ENCODE measurements at places on chromosomes 2 and 18.

GRCh38 chr2:16960579-16960978, 294.9 kb upstream of the CYRIA start:
- no peak for DNase-seq

DNA sequence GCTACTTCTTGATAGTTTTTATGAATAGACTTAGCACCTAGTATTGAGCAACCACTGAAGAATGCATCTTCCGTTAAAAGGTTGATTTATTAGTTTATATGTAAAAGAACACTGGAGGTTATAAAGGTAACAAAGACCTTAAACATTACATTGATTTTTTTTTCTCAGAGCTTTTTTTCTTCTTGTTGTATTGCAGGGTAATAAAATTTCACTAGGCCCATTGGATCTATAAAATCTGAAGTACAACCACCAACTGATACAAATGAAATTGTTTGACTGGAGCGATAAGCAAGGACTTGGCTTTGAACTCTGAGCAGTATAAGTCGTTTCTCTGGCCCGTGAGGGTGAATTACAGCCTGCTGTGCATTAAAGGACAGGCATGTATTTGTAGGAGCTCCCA, 344.0 kb downstream of the LRRTM1 start:
- DNase-seq = no peak

GRCh38 chr18:35470435-35470834, 27.3 kb downstream of the INO80C start:
- DNase-seq = no peak

- no peak for DNase-seq
Observed at GRCh38 chr2:222714361-222715241, 43.1 kb downstream of the MOGAT1 start.

DNA sequence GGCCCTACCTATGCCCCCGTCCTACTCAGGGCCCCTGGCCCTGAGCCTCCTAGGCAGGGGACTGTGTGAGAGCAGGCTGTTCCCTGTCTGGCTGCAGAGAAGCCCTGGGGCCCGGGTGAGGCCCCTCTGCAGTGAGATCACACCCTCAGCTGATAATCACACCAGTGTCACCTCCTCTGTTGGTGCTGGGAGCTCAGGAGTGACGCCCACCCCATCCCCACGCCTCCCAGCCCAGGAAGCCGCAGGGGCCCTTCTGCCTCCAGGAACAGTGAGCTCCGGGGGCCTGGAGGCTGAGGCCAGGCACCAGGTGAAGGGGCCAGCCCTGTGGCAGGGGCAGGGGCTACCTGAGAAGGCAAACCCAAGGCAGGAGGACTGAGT, 20.0 kb downstream of the KCNIP3 start:
- no peak for DNase-seq

DNA sequence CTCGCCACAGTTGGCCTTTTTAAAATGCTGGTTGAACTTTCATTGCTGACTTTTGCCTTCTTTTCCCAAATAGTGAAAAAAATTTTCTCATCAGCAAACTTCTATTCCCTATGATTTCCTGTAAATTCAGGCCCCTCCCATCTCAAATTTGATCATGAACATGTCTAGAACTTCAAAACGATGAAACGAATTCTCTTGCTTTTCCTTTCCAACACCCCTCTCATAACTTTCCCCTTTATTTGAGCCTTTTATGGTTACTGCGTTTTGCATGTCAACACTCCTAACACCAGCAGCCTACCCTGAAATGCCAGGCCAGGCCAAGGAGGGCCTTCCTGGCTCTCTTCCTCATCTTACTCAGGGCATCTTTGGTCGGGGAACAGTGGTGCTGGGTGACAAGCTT, 1.7 kb upstream of the HOXD13 start:
- DNase-seq = no peak

DNA sequence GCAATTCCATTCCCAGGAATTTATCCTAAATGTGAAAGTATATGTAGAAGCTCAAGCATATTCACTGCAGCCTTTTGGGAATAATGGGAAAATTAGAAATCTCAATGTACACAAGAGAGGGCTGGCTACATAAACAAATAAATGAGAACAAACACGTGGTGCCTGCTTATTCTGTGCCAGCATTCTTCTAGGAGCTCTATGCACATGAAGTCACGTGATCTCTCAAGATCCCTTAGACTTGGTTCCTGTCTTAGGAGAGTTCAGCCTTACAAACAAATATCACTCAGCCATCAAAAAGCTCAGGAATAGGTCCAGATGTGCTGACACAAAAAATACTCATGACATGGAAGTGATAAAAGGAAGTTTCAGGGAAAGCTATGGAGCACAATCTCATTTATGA, 92.9 kb upstream of the SP3 start:
- DNase-seq = no peak

DNA sequence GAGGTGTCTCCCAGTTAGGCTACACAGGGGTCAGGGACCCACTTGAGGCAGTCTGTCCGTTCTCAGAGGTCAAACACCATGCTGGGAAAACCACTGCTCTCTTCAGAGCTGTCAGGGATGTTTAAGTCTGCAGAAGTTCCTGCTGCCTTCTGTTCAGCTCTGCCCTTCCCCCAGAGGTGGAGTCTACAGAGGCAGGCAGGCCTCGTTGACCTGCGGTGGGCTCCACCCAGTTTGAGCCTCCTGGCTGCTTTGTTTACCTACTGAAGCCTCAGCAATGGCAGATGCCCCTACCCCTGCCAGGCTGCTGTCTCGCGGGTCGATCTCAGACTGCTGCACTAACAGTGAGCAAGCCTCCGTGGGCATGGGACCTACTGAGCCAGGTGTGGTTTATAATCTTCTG, 346.3 kb downstream of the CELF4 start:
- no peak for DNase-seq

DNA sequence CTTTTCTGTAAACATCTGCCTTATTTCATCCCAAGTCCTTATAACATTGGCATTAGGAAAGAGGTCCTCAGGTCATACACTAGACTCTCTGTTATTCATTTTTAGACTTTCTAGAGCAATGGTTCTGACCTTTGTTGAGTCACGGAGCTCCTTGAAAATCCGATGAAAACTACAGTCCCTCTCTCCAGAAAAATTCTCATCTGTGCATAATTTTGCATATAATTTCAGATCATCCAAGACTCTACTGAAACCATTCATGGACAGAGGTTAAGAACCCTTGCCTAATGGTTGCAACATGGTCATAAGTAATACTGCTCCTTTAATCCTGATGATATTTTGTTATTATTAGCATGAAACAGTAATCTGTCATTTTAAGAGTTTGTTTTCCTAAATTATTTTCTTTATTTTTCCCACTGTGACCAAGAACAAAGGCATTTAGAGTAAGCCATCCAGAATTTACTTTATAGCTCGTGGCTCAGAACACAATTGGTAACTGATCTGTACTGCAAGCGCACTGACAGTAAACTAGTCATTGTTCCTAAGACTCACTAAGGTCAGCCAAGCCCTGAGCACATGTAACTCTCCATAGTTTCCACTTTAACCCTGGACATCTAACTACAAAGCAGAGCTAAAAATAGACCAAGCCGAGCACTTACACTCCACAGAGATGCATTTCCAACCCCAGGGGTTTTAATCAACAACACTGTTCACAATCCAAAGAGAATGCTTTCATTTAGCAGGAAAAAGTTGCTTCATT, 8.4 kb downstream of the MYOM1 start:
- DNase-seq = no peak

DNA sequence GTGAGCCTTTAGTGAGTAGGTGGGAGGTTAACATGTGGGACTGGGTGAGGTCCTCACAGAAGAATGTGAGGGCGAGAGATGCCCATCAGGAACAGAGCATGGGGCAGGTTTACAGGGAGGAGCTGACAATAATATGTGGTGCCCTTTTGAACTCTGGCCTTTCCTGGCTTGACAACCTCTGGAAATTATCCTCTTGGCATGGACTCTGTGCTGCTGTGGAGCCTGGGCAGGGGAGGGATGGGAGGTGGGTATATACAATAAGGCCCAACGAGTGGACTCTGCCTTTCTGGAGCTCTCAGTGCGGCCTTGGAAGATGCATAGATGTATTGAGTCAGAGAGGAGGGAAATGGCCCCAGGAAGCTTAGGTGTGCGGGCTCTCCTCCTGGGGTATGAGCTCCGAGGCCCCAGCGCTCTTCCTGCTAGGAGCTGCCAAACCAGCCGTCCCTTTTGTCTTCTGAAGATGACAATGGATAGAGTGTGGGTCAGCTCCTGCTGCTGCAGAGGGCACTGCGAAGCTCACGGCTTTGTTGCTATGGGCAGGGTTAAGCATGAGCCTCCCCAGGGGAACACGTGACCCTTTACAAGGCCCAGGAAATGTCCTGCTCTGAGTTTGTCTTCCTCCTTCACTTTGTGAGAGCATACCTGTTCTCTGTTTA, 8.7 kb upstream of the PSD4 start:
- DNase-seq = no peak

DNA sequence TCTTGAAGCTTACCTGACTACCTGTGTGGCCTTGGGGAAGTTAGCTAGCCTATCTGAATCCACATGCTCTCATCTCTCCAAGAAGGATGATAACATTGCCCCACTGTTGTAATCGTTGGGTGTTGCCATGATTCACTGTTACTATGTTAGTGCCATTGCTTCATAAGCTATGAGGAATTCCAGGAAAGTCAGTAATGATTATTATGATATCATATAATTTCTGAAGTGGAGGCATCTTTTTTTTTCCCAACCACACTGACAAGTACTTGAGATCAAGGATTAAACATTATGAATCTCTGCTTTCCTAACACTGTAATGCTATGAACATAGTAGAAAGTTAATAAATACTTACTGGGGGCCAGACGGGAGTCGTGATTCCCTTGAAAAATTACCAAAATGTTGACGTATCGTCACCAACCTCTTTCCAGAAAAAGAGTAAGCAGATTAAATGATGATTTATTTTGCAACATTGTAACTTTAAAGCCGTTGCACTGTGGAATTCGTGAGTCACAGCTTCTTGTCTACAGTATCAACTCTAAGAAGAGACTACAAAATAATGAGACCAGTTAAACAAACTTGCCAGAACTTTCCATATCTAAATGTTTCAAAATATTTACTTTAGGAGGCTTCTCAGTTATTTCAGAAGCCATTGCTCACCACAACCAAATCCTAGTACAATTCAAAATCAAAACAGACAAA, 459.9 kb downstream of the PIK3C3 start:
- no peak for DNase-seq

- DNase-seq = no peak
Observed at GRCh38 chr2:27893006-27893405, 2.5 kb downstream of the BABAM2 start.

- no peak for DNase-seq
Observed at GRCh38 chr2:199940373-199940772, 14.9 kb downstream of the TYW5 start.

DNA sequence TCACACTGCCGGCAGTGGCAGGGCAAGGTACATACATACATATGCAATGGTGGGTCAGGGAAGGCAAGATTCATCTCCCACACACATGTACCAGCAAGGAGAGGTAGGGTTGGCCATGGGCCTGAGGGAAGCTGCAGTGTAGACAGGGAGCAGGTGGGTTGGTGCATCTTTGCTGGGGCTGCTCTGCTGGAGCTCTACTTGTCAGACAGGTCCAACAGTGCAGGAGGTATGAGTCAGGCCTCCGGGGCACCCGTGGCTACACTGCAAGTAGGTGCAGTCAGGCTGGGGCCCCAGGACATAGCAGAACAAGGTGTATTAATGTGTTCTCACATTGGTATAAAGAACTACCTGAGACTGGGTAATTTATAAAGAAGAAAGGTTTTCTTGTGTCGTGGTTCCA, 281.1 kb upstream of the COL3A1 start:
- DNase-seq = no peak

- peak; percentile 26 for DNase-seq
Observed at GRCh38 chr2:206084870-206085741, 868 bp downstream of the INO80D start.

- no peak for DNase-seq
Observed at GRCh38 chr2:186852508-186852907, 3.5 kb upstream of the ZSWIM2 start.

GRCh38 chr2:96809216-96809882, 6.7 kb upstream of the CNNM3 start:
- DNase-seq = no peak

GRCh38 chr18:3069671-3070433, 56.9 kb upstream of the LPIN2 start:
- no peak for DNase-seq

DNA sequence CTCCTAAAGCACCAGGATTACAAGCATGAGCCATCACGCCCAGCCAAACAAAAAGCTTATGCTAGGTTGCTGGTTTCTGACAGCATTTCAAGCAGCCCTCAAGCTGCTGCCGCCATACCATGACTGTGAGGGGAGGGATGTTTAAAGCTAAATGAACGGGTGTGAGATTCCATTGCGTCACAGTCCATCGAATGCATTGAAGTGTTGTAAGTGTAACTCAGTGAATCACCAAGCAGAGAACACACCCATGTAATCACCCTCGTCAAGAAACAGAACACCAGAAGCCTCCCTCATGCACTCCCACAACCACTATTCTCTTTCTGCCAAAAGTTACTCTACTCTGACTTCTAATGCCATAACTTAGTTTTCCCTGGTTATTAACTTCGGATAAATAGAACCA, 32.8 kb upstream of the MC5R start:
- no peak for DNase-seq

- DNase-seq = no peak
Observed at GRCh38 chr2:133843551-133843950, 275.3 kb upstream of the NCKAP5 start.

- DNase-seq = no peak
Observed at GRCh38 chr18:24995755-24996154, 356.2 kb downstream of the ZNF521 start.

GRCh38 chr18:65751155-65752085, 608 bp downstream of the CDH7 start:
- no peak for DNase-seq

GRCh38 chr2:118290411-118291250, 202.4 kb downstream of the INSIG2 start:
- no peak for DNase-seq

- DNase-seq = no peak
Observed at GRCh38 chr2:119513832-119514231, 10.5 kb downstream of the SCTR start.

GRCh38 chr2:138536302-138536701, 34.7 kb downstream of the SPOPL start:
- no peak for DNase-seq

DNA sequence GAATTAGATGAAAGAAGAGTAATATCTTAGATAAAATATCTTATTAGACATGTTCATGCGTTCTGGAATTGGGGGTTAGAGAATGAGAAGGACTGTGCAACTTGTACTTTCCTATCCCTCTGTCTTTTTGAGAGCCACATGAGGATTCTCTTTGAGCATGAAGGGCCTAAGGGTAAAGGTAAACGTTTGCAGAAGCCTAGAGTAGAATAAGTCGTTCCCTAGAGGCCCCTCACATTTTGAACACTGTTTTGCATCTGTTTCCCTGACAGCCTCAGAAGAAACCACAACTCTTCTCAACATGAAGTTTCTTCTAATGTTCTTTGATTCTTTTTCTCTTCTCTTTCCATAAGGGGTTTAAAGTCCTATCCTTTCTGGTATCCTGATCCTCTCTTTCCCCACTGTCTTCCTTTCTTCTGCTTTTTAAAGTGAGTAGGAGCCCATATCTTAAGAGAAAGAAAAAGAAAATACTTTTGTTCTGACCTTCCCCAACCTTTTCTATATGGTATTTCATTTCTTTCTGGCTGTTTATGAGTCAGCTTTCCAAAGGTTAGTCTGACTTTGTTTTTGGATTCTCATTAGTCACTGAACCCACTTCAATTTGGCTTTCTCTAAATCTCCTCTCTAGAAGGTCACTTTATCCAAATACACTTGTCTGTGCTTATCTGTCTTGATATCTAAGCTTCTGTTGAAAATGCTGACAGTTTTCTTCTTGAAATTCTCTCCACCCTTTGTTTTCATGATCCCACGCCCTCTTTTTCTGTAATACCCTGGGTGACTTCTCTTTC, 34.8 kb downstream of the PPP1R1C start:
- DNase-seq = no peak
